ENCODE measurements at places on chromosomes 3 and 15.

- no peak for DNase-seq
Observed at GRCh38 chr3:81886081-81886480, 124.6 kb upstream of the GBE1 start.

DNA sequence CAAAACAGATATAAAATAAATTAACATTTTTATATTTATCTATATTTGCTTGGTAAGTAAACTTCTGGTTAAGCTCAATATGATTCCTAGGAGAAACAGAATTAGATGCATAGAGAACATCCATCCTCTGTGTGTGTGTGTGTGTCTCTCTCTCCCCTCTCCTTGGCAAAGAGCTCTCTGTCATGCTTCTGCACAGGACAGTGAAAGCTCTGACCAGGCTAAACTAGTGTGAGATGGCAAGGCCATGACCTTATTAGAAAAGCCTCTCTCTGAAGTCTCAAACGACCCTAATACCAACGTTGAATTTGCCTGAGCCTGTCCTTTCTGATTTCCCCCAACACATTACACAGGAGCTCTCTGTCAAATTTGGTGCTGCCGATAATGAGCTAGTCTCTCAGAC is 746.0 kb downstream of the VGLL3 start:
- DNase-seq = no peak

DNA sequence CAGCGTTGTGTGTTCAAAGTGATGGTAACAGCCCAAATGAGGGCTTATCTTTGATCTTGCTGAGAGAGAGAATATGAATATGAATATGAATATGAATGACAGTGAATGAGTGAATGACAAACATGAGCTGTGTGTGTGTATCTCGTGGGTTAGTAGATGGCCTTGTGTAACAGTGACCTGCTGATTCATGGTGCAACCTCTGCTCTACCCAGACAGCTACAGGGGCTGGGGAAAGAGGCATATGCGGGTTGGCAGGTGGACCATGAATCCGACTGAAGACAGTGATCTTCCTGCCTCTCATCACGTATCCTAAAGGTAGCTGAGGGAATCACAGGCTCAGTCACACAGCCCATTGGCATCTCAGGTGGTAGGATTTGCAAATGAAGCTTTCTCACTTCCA is 58.2 kb downstream of the CHDH start:
- no peak for DNase-seq

DNA sequence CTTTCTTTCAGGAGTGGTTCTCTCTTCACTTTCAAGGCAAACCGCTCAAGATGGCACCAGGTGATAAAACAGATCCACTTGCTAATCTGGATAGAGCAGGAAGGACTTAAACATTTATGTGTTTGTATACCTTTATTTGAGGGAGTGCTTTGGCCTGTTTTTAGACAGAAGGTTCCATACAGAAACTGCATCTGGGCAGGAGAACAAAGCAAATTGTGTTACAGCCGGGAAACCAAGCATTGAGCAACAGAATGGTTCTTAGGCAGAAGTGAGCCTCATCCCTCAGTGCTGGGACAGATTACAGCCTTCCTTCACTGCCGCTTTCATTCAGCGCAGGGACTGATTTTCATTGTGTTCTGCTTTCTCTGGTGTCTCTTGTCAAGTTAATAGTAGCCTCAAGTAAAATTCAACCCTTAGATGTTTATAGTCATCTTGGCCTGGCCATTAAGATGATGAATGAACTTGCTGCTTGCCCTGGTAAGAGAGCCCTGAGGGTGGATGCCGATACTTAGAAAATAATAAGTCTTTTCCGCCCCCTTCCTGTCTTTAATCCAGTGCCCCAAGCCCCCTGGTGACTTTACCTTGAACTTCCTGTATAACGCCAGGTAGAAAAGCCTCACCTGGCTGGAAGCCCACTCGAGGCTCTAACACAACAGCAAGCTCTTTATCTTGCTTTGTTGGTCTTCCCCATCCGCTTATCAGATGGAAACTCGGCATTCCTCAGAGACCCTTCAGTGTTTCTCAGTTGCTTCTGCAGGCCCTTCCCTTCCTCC is 168.0 kb upstream of the CTDSPL start:
- DNase-seq = no peak

DNA sequence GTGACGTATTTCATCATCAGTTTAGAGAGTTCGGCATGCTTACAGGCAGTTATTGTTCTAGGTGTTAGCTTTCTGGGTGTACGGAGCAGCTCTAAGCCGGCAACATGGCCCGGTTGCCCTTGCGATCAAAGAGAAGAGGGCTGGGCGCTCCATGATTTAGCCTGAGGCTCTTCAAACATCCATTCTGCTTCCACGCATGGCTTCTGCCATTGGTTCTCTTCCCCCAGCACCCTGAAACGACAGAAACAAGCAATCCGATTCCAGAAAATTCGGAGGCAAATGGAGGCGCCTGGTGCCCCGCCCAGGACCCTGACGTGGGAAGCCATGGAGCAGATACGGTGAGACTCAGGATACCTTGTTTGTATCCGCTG is 574 bp downstream of the NGRN start:
- peak; percentile 71 for DNase-seq

GRCh38 chr3:158977497-158977896 is 175.6 kb downstream of the MFSD1 start:
- DNase-seq = no peak

GRCh38 chr15:93467337-93467736 is 378.3 kb upstream of the RGMA start:
- no peak for DNase-seq

DNA sequence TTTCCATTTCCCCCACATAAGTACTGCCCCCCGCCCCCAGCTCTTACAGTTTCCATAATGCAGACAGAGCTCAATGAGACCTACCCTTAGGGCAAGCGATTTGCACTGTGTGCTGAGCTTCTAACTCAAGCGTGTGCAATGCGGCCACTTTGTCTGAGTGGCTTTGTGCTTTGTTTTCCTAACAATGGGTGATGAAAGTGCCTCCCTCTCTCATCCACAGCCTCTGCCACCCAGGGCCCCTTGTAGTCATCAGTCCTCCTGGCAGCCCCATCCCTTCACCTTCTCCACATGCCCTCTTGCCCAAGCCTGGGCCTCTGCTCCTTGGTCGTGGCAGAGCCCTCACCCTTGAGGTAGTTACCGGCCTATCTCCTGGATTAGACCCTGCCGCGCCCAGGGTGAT is 17.2 kb downstream of the DAPK2 start:
- DNase-seq = no peak

DNA sequence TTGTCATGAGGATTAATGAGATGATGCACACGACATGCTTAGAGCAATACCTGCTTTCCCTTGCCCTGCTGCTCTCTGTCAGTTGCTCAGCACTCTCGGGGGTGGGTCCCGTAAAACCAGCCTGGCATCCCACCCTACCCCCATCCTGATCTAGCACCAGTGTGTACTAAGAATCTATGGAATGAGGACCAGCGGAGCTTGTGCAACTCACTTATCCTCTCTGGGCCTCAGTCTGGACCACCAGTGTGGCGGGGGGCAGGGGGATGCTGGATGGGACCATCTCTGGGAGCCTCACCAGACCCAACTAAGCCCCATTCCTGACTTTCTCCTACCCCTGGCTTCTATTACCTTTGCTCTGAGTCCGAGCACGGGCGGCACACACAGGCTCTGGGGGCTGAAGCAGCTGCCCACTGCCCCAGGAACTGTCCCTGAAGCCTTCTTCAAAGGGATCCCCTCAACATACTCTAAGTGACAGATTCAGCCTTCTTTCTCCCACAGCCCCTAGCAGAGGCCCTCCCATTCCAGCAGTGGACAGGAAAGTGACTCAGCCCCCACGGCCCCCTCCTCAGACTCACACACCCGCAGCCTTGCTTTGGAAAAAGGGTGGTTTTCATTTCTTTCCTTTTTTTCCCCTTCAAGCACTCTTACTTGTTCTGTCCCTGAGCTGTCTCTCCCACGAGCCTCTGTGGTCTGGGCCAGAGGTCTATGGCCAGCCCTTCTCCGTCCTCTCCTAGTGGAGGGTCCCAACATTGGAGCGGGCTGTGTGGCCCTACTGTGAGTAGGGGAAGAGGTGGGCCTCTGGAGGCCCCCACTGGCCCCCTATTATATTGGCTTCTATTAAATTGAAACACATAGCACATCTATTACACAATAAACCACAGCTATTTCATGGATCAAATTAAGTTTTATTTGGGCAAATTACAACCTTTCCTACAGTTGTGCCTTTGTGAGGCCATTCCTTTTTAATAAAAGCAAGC is 100.3 kb downstream of the SMAD6 start:
- no peak for DNase-seq

DNA sequence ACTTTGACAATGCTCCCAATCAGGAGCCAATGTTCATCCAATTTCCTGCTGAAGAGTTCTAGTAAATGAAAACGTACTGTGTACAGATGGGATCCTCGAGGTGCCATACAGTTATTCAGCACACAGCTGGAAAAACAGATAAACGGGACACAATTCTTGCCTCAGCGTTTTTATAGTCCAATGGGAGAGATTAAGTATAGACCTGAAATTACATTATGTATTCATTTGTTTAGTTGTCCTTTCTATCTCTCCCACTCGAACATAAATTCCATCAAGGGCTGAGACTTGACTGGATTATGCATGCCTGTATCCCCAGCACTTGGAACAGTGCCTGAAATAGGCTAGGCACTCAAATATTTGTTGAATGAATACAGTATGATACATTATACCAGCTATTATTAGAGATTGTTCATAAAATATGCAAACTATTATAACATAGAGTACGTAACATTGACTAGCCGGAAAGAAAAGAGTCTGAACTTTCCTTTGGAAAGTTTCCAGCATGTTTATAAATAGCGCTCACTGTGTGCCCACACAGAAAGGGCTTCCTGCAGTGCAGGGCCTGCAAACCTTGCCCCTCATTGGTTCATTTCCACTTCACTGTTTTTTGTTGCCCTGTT is 27.4 kb upstream of the SNTN start:
- no peak for DNase-seq

- no peak for DNase-seq
Observed at GRCh38 chr15:80942746-80943565, 46.7 kb downstream of the MESD start.

DNA sequence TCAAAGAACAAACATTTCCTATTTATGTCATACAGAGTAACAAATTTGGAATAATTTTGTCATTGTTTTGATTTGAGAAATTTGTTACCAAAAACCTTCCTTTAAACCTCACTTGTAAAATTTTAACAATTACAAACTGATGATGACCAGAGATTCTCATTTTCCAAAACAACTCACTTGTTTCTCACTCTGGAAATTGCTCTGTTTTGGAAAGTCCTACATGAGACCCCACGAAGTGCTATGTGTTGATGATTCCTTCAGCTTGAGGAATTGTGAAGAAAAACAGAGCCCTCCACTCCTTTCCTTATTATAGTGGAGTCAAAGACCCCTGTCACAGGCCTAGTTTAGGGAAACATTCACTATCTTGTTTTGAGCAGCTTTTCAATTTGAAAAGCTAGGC is 157.6 kb upstream of the RASGRP1 start:
- no peak for DNase-seq

- no peak for DNase-seq
Observed at GRCh38 chr3:138594935-138595610, 1.0 kb upstream of the CEP70 start.

DNA sequence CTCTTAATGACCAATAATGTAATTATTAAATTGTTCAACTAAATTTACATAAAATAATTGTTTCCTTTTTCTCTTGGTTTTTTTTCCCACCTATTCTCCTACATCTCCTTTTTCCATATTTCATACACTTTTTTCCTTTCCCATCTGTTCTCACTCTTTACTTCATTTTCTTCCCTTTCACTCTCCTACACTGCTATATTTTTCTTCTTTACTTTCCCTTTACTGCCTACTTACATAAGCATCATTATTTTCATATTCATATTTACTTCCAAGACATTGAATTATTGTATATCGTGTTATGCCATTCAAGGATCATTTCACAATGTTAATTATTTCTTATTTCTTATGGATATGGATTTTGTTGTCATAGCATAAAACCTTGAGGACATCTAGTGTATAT is 1275.6 kb downstream of the NSUN3 start:
- DNase-seq = no peak

DNA sequence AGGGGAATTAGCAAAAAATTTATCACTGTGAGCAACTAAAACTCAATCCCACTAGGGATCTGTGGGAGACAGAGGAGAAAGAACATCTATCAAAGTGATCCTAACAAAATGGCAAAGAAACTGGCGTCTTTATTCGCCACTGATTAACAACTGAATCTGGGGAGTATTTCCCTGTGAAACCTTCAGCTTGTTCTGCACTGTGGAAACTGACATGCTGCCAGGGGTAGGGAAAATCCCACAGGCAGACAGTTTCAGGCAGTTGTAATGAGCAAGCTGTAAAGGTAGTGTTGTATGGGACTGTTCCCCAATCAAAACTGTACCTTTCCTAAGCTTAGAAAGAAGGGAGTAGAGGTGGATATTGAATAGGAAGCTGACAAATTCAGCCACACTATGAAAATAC is 611.7 kb downstream of the VGLL3 start:
- no peak for DNase-seq

DNA sequence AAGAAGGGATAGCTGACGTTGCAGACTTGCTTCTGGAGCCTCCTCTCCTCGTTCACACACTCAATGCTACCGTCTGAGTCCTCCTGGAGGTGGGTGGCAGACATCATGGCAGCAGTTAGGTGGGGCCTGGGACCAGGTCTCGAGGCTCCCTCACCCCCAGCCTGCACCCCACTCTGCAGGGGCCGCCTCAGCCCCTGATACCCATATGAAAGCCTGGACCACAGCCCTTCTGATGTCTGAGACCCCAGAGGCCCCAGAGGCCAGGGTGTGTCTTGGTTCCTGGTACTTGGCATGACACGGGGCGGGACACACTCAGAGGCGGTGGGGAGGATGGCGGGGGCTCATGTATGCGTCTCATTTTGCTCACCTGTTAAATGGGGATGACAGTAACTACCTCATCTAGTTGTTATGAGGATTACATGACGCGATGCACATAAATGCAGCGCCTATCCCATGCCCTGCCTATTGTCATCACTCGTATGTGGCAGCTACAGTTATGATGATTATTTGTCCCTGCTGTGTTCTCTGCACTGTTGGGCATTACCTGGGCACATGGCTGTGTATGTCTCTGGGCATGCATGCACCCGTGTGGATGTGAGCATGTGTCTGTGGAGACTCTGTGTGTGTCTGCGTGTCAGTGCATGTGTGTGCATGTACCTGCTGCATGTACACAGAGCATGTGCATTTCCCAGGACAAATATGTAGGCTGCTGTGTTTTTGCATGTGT is 39.9 kb downstream of the FEM1B start:
- DNase-seq = no peak

DNA sequence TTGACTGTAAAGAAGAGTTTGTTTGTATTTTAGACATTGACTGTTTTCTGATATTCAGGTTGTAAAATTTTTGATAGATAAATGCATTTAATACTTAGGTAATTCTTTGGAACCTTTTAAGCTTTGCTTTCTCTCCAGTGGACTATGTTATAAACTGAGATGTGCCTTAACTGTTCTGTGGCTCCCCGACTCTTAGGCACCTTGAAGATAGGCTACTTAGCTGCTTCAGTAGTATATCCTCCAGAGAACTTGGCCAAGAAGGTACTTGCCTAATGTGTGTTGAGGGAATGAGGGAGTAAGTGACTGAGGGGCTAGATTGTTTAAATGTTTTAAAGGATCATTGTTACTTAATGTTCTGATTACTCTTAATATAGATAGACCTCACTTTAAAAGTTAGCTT is 141.3 kb upstream of the LRRFIP2 start:
- DNase-seq = no peak

- no peak for DNase-seq
Observed at GRCh38 chr3:126937973-126938372, 44.9 kb upstream of the PLXNA1 start.

Data from CD4-positive, alpha-beta memory T cell (primary cell).